ENCODE measurements at places on chromosomes 1 and 21.

GRCh38 chr1:26372039-26372438, 511 bp downstream of the ZNF683 start:
- DNase-seq = no peak

DNA sequence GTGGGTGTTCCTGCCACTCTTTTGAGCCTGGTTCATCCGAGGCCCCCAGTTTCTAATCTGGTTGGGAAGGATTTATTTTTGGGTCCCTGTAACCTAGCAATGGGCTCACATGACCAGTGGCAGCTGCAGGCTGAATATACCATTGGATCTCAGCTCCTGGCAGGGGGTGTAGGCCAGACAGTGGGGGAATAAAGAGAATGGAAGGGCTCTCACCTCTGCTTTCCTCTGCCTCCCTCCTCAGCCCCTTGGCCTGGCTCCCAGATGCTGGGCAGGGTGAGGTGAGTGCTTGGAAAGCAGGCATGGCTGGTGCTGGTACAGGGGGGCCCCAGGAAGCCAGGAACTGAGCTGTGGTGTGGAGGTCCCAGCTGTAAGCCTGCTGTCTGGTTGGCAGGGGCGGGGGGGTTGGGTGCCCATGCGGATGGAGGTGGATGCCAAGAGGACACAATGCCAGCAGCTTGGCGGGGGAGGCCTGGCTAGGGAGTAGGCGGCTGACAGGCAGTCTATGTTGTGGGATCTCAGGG, 3.6 kb upstream of the GPR61 start:
- peak; percentile 71 for DNase-seq

DNA sequence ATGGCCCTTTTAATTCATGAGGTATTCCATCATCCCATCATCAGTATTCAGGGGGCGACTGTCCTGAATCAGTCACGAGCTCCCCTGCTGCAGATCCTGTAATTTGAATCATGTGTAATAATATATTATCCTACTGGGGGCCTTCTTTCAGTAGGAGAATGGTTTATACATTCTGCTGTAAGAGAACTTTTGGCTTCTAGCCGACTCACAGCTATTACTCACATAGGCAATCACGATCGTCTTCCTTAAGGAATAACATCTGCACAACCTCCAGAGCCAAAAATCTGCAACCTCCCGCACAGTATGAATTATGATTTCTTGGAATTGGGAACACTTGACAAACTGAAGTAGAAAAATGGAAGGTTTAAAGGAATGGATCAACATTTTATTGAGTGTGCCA, 343.0 kb downstream of the USP25 start:
- peak; percentile 93 for DNase-seq

GRCh38 chr1:162487241-162487640, 10.4 kb upstream of the UHMK1 start:
- no peak for DNase-seq

GRCh38 chr1:232696466-232696865, 66.5 kb upstream of the SIPA1L2 start:
- DNase-seq = no peak

DNA sequence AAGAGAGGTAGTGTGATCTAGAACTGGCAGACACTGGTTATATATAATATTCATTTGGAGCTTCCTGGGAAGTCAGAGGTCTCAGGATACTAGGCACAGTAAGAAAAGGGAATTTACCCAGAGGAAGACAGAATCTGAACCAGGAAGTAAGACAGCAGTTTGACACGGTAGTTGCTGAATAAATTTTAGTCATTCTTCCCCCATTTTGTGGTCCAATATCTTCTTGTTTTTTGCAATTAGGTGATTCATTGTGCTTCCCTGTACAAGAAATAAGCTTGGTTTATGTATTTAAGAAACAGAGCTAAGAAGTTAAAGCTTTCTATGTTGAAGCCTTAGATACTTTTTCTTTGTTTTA, 1.3 kb downstream of the TMEM167B start:
- DNase-seq = no peak

GRCh38 chr1:197200272-197200899, 53.9 kb upstream of the ASPM start:
- DNase-seq = no peak

GRCh38 chr1:29520571-29521437, 284.5 kb downstream of the PTPRU start:
- no peak for DNase-seq

DNA sequence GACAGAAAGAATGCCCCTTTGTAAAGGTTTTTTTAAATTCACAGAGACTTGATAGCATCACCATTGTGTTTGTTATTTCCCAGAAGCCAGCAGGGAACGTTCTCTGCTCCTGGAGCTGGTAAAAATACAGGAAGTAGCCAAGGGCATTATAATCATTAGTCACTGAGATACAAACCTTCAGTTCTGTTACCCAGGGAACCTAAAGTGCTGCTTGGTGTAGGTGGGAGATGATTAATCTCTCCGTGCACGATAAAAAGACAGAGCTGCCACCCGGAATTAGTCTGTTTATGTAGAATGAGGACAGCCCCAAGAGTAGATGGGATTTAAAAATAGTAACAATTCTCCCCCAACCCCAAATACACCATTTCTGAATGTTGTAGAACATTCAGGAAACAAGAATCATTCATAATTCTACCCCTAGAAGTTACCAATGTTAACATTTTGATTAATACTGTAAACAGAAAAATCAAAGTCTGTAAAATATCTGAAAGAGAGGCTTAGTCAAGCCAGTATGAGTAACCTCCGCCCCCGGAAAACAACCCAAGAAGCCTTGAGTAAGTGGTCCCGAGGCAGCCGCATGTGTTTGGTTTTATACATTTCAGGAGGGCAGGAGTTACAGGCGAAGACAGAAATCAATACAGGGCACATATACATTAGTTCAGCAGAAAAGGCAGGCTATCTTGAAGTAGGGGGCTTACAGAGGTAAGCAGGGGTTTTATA, 45.3 kb upstream of the CTBS start:
- peak; percentile 6 for DNase-seq

GRCh38 chr1:88985032-88985431, 7.4 kb downstream of the KYAT3 start:
- DNase-seq = peak; percentile 79

GRCh38 chr1:77031106-77031662, 163.9 kb downstream of the ST6GALNAC5 start:
- peak; percentile 81 for DNase-seq

- DNase-seq = peak; percentile 14
Observed at GRCh38 chr1:38115682-38116202, 69.1 kb upstream of the POU3F1 start.

GRCh38 chr21:34670962-34671348, 2.2 kb downstream of the CLIC6 start:
- DNase-seq = no peak

GRCh38 chr1:9731561-9731960, 80.0 kb downstream of the PIK3CD start:
- DNase-seq = no peak

DNA sequence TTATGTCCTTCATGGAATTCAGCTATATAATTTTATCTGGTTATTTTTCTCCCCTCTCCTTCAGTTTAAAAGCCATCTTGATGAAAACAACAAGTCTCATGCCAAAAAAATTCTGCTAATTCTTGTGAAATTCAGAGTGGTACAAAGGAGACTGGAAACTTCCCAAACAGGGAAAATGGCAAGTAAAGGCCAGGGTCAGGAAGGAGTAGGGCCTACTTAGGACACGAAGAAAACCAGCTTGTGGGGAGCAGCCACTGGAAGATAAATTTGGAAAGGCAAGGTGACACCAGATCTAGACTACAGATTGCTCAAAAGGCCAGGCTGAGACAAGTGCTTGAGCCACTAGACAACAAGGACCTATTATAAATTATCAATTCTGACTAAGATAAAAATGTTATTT, 6.4 kb downstream of the TSTD1 start:
- DNase-seq = no peak

GRCh38 chr21:34023691-34024373, 49.5 kb upstream of the MRPS6 start:
- no peak for DNase-seq

DNA sequence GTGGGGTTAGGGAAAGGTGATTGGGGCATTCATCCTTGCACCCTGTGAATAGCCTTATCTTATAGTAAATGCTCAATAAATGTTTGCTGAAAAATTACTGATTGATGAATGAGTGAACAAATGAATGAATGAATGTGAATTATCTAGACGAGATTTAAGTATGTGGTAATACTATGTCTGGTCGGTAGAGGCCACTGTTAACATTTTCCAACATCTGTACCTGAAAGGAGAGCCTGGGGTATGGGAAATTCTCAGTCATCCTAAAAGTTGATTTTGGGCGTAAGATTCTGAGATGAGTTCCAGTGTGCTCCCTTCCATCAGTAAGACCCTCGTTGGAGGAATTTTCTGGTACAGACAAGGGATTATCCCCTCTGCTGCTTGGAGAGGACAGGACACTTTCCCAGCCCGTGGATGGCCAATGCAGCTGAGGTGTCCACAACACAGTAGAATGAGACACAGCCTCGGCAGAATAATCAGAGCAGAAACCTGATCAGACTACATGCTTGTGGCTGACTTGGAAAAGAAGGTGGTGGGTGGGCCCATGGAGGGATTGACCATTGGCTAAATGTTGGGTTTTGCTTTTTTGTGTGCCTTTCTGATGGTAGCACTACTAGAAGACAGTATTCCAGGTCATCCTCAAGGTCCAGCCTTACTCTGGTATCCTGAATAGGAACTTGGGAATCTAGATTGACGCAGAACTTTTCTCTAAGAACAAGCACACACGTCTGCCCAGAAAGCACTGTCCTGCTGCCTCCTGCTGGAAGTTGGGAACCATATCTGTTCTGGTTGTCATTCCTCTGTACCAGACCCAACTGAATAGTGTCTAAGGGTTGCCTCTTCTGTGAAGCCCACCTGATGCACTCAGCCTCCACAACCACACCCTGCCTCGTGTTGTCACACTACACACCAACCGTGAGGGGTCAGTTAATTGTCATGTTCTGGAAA, 262.0 kb downstream of the TNR start:
- peak; percentile 51 for DNase-seq

GRCh38 chr1:53956308-53957168, 10.4 kb downstream of the LRRC42 start:
- DNase-seq = no peak

GRCh38 chr1:210568631-210569030, 239.9 kb downstream of the HHAT start:
- no peak for DNase-seq

- DNase-seq = no peak
Observed at GRCh38 chr1:183550915-183551314, 39.3 kb downstream of the NCF2 start.

DNA sequence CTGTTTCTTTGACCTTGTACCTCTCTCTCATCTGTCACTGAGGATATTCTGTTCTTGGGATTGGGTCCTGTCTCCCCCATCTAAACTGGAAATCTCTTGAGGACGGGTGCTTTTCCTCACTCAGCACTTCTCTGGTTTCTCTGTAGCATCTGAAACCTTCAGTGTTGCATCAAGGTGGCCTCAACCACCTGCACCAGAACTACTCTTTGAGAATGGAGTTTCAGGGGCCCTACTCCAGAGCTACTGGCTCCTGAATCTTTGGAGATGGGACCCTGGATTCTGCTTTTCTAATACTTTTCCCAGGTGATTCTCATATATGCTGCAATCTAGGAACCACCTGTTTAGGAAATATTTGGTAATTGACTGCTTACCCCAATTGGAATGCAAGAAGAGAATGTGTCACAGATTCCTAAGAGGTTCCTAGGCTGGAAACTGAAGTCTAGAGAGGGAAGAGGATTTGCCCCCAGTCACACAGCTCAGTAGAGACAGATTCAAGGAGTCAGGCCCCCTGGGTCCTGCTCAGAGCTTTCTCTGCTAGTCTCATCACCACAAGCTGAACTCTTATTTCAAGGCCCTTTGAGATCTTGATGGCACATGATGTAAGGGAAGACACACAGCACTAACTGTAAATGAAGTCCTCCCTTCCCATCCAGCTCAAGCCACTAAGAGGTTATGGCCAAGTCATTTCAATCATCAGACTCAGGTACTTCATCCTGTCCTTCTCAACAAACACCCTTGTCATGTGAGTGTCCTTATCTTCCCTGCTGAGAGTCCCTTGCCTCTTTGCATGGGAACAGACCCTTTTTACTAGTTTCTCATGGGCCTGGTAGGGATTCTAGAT, 48.7 kb downstream of the EIF2D start:
- DNase-seq = no peak

DNA sequence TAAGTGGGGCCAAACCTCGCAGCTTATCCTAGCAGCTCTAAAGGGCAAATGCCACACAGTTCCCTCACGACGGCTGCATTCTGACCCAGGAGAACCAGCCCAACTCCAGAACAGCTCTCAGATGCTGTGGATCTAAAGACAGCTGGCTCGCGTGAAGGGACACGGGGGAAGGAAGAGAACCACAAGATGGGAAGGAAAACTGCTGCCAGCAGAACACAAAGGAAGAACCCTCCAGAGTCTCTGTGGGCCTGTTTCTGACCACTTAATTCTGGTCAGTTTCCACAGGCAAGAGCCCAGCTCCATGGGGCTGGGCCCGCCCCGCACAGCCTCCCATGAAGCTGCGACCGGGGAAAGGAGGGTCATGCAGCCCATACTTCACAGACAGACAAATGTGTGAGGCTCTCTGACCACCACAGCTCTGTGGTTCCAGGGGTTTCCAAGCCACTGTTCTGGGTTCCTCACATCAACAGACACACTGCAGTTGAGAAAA, 61.1 kb downstream of the SLC45A1 start:
- no peak for DNase-seq

Measured in NCI-H446 (cell line).